Bone marrow (tissue), 2 donors: ENCODE measurements at places on chromosomes 1 and 21.

- no peak for DNase-seq
Observed at GRCh38 chr1:230750576-230750975, 3.4 kb downstream of the CAPN9 start.

DNA sequence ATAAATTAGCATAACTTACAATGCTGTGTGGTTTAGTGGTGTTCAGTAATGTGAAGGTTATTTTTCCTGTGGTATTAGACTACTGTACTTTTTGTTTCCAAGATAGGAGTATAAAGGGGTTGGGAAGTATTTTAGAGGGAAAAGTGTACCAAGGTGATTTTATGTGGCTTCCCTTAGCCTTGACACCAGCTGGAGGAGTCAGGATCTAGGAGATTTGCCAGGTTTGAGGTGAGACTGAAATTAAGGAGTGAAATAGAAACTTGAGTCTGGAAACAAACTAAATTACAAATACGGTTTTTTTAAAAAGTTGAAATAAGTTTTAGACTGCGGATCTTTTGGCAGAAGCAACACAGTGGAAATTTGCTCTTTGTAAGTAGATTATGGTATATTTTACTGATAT lies 32.3 kb downstream of the COG2 start:
- no peak for DNase-seq

GRCh38 chr1:225435487-225435886 lies 7.6 kb upstream of the LBR start:
- DNase-seq: no peak

DNA sequence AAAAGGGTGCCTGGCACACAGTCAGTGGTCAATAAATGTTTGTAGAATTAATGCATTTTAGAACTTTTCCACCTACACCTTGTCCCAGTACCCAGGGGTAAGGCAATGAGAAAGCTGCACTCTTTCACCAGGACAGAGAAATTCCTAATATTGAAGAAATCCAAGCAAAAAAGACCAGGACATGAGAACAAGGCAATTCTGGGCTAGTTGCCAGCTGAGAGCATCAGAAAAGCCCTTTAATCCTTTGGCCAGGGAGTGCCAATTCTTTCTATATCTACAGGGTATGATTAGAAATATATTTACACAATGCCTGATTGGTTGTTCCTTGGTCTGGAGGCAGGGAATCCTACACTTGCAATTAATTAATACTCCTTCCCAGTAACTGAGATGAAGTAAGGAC lies 492.4 kb upstream of the NFIA start:
- DNase-seq: no peak

DNA sequence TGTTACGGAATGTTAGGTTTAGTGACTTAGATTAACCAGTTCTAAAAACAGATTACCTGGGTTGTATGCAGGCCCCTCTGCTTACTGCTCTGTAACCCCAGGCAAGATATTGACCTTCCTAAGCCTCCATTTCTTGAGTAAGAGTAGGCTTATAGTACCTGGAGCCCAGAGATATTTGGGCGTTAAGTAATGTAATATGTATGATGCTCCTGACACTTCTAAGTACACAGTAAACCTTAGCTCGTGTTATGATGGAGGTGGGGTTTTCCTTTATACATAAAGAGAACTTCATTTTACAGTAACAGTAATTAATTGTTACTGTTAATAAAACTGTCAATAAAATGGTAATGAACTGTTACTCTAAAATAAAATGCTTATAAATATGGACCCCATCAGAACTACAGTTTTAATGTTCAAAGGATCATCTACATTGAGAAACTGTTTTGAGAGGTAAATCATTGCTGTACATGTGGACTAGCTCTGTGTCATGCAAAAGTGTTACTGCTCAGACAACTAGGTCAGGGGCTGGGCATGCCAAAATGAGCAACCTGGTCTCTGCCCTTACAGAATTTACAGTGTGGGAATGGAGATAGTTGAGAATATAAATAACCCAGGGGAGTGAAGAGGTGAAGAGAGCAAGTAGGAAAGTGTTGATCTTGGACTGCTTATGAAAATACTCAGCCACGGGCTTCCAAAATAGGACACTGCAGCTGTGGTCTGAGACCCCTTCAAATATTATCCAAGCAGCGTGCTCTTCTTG lies 26.6 kb downstream of the LRRC8C start:
- no peak for DNase-seq

DNA sequence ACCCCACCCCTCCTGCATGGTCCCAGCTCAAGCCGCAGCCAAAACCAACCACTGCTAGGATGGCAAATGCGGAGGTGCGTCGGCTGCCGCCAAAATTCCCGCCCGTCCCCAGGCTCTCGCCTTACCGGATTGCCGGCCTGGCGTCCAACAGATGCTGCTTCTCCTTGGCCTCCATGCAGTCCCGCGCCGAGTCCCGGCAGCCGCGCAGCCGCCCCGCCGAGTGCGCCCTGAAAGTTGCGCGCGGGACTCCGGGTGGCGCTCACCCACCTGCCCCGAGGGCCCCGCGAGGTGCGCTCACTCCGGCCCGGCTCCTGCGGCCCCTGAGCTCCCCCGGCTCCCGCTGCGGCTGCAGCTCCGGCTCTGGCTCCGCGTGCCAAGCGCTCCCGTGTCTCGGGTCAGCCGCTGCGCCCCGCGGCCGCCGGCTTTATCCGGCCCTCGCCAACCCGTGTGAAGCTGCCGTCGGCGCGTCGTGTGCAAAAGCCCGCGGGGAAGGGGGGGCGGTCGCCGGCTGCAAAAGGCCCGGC lies at the start of gene SLC30A2:
TSS of gene SLC30A2 (minus strand) at position 397 of the 524 bp plus-strand sequence. CDS start at position 175, 222 bp downstream.
- no peak for DNase-seq

- no peak for DNase-seq
Observed at GRCh38 chr1:2496087-2496622, 20.1 kb downstream of the PLCH2 start.

GRCh38 chr21:29477941-29478340 lies 179.2 kb downstream of the BACH1 start:
- no peak for DNase-seq

DNA sequence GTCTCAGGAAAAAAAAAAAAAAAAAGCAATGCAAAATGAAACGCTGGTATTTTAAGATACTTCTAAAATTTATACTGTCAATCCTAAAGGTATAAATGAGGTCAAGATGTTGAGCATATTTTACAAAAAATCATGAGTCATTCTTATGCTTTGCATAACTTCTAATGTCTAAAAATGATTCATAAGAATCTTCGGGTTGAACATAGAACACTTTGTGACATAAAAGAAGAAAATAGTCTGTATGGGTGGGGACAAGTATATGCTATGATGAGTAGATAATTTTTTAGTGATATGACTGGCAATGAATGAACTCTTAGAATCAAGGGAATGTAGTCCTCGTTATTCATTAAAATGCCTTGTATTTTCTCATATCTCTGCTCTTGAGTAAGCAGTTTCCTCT lies 416.9 kb upstream of the USP24 start:
- DNase-seq: no peak

DNA sequence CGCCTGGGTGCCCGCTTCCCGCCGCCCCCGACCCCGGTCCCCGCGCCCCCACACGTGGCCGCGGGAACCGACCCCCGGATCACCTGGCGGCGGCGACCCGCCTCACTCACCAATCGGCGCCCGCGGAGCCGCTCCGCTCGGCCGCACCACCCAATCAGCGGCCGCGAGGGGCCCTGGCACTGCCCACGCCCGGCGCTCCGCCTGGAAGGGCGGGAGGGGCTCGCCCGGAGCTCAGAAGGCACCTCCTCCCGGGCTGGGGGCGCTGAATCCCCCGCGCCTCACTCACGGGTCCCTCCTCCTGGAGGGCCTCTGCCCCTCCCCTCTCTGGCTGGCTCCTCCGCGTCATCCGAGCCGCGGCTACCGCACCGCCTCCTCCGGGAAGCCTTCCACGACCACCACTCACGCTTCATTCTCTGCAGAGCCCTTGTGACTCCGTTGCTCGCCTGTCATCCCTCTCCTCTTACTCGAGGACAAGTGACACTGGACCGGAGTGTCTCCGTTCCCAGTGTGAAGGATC lies 374 bp downstream of the SH2D5 start:
- DNase-seq: no peak

DNA sequence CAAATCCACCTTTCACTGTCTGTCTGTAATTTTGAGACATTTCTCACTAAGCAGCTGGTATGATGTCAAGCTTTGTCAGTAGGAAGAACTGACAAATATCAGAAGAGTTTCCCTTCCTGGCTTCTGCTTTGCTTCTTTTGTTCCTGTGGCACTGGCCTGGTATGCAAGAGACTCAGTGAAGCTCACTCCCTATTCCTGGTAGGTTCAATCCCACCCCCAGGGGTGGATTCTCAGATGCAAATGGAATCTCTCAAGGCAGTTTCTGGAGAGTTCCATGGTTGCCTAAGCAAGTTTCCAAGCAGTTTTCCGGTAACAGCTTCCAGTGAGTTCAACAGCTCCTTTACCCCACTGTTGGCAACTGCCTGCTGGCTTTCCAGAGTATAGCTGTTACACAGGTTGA lies 683.4 kb downstream of the PTPRC start:
- no peak for DNase-seq

GRCh38 chr1:194045416-194045815 lies 859.0 kb upstream of the B3GALT2 start:
- DNase-seq: no peak

DNA sequence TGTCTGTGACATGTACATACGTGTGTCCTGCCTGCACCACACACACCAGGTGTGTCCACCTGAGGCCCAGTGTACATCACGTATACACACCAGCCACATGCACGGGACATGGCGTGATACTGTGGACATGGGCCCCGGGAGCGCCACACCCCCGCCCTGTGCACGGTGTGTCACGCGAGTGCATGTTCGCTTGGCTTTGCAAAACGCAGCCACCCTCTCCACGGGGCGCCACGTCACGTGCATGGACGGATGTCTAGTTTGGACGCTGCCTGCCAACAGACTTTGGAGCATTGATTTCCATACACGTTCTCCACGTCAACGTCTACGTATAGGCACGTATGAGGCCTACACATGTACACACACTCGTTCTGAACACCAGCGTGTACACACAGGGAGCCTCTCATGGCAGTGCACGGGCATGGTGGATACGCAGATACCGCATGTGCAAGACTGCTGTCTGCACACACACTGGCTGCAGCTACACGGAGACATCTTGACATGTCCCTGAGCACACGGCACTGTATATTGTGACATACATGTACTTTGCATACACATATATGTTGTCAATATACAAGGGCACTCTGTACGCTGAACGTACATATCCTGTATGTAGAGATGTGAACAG lies 2.7 kb downstream of the TMEM240 start:
- DNase-seq: no peak

- DNase-seq: no peak
Observed at GRCh38 chr21:33261635-33262034, 4.5 kb upstream of the IL10RB start.

- DNase-seq: no peak
Observed at GRCh38 chr1:225851805-225852204, 30.4 kb downstream of the TMEM63A start.

DNA sequence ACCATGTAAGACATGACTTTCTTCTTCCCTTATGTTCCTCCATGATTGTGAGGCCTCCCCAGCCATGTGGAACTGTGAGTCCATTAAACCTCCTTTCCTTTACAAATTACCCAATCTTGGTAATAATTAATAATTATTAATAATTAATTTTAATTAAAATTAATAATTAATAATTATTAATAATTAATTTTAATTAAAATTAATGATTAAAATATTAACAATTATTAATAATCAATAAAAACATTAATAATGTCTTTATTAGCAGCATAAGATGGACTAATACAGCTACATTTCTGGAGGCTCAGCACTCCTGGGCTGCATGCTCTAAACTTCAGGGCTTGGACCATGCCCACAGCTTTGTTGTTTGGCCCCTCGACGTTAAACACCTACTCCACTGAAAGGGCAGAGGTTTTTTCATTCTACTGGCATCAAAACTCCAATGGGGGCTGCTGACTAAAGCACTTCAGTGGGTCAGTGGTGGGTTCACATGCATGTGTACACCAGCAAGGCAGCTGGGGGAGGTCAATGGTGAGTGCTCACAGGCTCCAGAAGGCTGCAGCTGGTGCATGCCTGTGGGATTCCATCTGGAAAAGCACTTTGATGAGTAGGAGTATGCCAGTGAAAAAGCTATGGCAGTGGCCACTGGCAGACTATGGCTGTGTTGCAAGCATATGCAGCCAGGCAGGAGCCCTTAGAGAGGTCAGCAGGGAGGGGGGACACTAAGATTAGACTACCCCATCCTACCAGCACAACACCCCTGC lies 561.3 kb downstream of the NCAM2 start:
- no peak for DNase-seq

DNA sequence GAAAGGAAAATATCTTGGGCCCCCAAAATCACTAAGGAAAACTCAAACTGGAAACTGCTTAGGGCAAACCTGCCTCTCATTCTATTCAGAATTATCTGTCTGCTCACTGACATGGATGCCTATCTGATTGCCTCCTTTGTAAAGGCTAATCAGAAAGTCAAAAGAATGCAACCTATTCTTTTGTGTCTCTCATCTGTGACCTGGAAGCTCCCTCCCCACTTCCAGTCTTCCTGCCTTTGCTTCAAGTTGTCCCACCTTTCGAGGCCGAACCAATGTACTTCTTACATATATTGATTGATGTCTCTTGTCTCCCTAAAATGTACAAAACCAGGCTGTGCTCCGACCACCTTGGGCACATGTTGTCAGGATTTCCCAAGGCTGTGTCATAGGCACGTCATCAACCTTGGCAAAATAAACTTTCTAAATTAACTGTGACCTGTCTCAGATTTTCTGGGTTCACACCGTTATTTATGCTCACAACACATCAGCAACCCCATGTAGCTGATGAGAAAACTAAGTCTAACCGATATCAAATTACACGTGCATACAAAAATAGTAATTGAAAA lies 302.3 kb upstream of the NRIP1 start:
- no peak for DNase-seq

- no peak for DNase-seq
Observed at GRCh38 chr1:151739590-151740355, 18.5 kb downstream of the RIIAD1 start.

DNA sequence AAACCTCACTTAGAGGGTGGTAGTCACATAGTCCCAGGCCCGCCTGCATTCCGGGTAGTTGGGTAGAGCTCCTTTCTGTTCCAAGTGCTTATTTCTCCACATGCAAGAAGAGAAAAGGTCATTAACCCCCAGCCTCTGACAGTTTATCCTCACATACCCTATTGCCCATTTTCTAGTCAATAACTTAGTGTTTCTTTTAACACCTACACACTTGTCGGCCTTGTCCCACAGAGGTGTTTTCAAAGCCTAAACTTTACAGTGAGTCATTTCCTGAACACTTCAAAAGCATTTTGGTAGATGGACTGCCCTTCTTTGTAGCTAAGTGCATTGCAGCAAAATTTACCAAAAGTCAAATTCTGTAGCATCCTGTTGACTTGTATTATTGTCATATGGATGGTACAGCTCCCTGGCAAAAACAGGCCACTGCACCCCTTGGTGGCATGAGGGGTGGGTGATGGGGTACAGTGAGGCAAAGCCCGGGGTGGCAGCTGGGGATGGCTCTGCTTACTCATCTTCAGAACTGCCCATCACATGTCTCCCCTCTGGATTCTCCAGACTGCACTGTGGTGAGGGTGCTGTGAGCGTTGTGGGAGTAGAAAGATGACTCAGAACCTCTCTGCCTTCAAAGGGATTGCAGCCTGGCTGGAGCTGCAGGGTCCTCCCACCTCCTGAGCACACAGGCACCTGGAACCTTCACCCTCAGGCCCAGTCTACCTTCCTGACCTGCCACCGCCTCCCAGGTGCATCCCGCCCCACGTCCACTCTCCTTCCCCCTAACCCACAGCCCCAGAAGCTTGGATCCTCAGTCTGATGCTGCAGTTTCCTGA lies 45.8 kb upstream of the DMRTB1 start:
- DNase-seq: no peak

- no peak for DNase-seq
Observed at GRCh38 chr1:219149009-219149577, 24.6 kb upstream of the LYPLAL1 start.

GRCh38 chr1:43791243-43791642 lies 83.9 kb downstream of the ST3GAL3 start:
- DNase-seq: no peak
